ENCODE measurements at places on chromosomes 1 and 21.

DNA sequence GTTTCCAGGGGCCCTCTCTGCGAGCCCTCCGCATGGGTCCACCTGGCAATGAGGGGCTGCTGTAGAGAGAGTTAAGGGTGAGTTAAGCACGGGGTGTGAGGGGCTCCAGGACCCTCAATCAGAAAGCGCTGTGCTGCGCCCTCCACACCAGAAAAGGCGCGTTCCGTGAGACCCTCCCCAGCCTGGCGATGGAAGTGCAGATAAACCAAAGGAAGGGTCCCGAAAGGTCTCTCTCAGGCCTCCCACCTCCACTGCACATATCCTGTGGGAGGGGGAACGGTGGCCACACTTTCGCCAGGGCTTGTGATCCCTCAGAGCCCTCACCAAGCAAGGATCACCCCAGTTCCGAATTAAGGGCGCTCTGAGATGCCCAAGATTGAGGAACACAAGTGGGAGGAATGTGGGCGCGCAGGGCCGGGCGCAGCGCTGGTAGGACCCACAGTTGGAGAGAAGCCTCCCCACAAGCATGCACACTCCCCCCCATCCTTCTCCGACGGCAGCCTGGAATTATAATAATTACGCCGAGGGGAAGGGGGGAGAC, 1.1 kb downstream of the WNT3A start:
- DNase-seq = no peak

DNA sequence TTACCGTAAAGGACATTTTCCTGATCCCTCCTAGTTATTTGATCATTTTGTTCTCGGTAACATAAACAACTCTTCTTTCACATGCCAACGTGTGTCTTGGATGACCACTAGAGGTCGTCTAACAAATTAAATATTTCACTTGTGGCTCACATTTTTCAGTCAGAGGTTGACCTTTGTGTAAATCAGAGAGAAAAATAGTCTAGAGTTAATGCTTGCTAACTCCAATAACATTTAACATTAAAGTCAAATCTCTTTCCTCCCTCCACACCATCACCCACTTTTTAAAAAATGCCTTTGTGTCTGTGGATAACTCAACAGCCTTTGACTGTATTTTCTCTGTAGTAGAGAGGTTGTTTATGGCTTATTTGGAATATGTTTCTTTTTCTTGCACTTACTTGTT, 220.5 kb upstream of the B3GALT2 start:
- DNase-seq = no peak

DNA sequence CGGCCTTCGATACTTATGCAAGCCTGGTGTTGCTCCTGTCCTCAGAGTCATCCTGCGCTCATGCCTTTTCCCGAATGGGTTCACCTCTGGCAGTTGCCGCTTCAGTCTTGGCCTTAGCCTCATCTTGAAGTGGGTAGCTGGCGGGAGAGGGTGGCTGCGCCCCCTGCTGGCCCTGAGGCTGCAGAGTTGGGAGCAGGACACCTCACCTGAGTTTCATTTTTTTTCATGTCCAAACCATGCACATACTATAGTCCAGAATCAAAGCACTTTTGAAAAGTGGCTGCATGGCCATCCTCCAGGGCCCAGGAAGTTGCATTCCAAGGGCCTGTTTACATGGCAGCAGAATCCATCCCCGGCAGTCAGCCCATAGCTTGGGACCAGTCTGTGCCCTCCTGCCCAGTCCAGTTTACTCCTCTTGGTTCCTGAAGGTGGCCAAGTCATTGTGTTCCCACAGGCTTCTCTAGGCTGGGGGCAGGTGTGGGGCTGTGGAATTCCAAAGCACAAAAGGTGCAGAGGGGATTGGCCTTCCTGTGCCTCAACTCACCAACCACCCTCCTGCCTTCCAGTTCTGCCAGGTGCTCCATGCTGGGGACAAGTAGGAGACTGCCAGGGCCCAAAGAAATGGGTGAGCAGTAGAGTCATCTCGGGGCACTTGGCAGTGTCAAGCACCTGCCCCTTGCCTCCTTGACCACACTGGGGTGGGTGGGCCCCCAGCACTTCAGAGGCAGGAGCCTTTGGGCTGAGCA, 44.0 kb downstream of the YARS1 start:
- DNase-seq = peak; percentile 84

DNA sequence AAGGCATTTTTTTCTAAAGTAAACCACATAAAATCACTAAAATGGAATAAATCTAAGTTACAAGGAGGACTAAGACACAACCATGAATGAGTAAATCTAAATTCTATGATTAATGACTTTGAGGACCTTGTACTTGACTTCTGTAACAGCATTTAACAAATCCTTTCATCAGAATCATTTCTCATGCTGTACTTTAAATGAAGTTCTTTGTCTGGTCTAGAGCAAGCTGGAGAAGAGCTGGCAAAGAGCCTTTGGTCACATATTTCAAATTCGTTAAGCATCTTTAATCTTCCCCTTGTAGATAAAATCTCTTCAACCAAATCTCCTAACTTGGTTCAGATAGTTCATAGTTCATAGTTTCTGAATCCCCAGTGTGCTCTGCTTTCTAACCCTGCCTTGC, 405.4 kb downstream of the PTPRC start:
- DNase-seq = no peak

GRCh38 chr1:173798078-173798477, 26.4 kb upstream of the DARS2 start:
- DNase-seq = no peak

DNA sequence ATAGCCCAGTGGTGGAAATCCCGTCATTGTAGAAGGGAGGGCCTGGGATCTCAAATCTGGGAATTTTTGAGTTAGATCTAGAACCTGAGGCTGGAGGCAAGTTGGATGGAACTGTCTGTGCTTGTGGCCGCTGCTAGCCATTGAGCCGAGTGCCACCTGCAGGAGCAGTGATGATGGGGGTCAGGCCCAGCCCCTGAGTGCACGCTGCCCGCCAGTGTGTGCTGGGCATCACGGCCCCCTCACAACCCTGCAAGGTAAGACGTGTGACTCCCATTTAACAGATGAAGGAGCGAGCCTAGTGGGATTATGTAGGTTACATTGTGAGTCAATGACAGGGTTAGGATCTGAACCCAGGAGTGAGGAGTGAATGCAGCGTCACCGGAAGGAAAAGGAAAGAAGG, 407.2 kb downstream of the CAMTA1 start:
- no peak for DNase-seq

DNA sequence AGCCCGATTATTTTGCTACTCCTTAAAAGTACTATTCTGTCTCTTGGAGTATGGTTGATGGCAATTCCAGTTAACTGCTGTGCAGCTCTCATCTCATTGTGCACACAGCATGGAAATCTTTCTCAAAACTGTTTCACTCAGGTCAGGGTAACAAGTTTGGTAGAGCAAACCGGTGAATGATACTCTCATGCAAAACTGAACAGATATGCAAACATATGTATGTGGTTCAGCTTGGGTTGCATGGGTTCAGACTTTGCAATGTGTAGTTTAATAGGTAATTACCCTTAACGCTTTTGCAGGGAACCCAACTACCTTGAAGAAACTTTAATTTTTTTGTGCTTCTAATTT, 2.2 kb downstream of the GADD45A start:
- no peak for DNase-seq

DNA sequence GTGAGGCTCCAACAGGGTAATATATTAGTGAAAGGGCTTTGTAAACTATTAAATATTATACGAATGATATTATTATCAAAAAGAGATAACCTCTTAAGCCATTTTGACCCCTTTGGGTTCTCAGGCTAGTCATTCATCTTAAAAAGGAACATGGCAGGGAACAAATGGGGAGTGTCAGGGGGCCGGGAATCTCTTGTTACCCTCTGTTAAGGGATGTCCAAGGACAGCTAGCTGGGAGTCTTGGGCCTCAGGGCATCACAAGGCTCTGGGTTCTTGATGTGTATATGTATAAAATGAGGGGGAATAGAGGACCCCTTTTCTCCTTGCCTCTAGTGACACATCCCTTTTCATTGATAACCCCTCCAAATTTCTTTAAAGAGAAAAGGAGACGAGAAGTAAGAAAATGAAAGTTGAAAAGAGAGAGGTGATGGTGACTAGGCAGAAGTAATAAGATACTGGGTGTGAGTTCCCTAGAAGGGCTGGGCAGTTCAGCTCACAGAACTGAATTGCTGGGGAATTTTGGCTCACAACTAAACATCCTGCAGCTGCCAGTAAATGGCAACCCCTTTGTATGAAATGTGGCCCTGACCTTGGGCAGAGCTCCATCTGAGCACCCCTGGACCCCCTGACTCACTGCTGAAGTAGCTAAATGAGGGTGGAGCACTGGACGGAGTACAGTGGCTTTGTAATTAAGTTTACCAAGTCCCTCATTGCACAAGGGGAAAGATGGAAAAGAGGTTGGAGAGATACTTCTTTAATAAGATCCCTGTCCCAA, 20.0 kb upstream of the ZNF326 start:
- DNase-seq = no peak

- DNase-seq = no peak
These were observed 330.0 kb downstream of the SETD4 start for GRCh38 chr21:35730325-35730724.

DNA sequence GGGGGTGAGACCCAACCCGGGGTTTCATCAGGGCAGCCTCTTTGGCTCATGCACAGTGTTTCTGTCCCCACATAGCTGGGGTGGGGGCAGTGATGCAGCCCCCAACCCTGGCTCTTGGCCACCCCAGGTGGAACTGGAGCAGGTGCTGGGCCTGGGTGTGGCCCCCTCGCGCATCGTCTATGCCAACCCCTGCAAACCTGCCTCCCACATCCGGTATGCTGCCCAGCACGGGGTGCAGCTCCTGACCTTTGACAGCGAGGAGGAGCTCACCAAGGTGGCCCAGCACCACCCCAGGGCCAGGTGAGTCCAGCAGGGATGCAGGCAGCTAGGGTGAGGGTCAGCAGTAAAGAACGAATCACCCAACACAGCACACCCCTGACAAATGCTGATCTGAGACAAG, 72.3 kb upstream of the TINAGL1 start:
- DNase-seq = no peak

- no peak for DNase-seq
These were observed 8.0 kb upstream of the RNPC3 start for GRCh38 chr1:103517380-103518047.

DNA sequence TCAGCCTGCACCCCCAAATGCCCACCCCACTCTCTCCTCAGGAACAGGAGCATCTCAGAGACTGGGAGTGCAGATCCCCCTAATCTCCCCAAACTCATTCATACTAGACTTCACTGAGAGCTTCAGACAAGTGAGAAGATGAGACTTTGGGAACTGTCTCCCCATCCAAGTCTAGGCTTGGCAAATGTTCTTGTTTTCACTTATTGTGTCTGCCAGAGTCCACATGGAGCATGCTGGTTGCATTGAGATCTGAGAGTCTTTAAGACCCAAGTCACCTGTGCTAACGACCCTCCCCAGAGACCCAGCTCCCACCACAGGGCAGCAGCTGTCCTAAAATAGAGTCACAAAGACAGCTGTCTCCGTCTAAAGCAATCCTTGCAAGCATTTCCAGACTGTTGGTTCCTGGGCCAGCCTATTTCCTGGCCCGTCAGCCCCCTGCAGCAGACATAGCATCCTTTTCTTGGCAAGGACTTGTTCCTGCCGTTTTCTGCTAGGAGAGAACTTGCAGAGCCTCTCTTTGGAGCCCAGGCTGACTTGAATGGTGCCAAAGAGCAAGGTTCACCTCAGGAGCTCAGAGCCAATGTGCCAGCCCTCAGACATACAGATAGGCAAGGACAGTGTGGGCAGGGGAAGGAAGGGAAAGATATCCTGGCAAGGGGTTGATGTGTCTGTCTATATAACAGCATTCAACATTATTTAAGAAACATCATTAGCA, 1.9 kb upstream of the CNTN2 start:
- no peak for DNase-seq

Data from tibial artery (tissue), 4 donors.